Stimulated activated CD4-positive, alpha-beta T cell treated with anti-CD3 and anti-CD28 coated beads, Interleukin-2, amount 100 ng/mL, for 4 hours (primary cell): ENCODE measurements at places on chromosomes 11 and 22.
A peak's percentile ranks its signal among the peaks of the same experiment; 100 is the strongest.

- DNase-seq: no peak
These were observed 107.0 kb downstream of the PKNOX2 start for GRCh38 chr11:125271483-125272091.

DNA sequence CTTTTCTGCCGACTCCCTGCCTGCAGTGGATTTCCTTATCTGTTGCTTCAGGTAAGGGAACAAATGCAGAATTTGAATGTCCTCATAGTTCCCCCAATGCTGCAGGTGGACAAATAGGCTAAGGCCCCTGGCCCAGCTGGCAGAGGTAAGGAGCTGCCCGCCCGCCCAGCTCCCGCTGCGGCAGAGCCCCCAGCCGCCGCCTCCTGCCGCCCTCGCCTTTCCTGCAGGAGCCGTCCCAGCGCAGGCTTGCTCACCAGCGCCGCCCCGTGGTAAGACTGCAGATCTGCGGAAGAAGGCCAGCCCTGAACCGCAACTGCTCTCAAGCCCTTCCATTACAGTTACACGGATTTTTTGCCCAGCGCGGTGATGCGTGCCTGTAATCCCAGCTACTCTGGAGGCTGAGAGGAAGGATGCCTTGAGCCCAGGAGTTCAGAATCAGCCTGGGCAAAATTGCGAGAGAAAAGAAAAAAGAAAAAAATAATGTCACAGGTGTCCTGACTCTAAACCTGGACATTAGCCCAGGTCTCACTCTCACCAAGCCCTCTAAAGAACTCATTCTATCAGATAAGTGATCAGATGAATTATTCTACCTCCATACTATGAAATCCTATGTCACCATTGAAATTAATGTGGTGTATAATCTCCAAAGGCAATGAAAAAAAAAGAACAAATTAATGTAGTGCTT, 51.2 kb upstream of the EMID1 start:
- peak; percentile 28 for DNase-seq

- DNase-seq: no peak
These were observed 5.4 kb upstream of the MIF start for GRCh38 chr22:23888615-23889401.

DNA sequence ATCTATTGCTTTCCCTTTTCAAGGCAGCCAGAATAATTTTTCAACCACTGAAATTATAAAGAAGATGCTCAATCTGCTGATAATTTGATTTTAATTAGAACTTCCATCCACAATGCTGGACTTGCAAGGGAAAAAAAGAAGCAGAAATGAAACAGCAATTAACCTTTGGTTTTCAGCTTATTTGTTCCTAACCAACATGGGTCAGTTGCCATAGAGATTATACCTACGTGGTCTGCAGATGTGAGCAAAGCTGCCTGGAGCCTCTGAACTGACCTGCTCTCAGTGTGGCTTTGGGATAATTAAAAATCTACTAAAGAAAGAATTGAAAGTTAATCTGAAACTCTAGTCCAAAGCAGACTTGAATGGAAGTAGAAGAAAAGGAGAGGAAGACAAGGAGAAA, 195.7 kb upstream of the API5 start:
- no peak for DNase-seq

DNA sequence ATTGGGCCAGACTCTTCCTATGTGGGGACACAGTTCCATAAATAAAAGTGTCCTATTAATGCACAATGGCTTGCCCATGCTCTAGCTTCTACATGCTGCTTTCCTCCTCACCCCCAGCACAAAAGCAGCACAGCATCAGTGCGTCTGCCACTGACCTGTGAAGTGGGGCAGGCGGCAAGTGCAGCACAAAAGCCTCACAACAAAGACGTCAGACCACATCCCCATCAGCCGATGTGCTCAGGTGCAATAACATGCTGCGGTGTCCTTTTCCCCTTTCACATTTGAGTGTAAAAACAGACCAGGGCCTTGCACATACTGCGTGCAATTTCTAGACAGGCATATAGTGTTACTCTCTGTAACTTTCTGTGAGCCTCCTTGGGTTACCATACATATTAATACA, 12.8 kb downstream of the DKK3 start:
- DNase-seq: no peak
